ENCODE measurements at places on chromosomes 16 and 17.

DNA sequence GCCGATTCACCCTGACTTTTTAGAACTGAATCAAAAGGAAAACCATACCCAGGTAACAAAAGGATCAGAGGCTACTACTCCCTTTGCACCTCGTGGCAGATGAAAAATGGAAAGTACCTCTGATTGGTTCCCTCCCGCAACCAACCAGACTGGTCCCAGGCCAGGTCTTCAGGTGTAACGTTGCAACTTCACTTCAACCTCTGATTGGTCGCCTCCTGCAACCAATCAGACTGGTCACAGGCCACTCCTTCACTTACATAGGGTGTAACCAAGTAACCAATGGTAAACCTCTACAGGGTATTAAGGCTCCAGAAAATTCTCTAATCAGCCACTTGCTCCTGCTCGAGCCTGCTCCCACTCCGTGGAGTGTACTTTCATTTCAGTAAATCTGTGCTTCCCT is 89.4 kb downstream of the ADCY9 start:
- DNase-seq, result no peak

- DNase-seq, result no peak
Measured at GRCh38 chr17:22600644-22601298, 908.4 kb downstream of the KCNJ18 start.

DNA sequence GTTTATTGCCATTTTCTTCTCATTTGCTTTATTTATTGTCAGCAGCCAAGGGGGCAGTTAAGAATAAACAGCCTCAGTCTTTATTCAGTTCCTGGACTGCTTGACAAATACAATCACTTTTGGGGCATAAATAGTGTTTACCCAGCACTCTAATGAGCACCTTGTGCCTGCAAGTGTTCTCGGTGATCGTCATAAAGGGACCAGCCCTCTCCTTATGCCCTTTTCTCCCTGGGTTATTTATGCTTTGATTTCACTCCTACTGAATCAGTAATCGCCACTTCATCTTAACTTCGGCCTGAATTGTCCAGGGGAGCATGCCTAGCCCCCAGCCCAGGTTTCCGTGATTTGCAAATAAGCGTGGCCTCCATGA is 55.7 kb upstream of the CACNG5 start:
- DNase-seq, result no peak

DNA sequence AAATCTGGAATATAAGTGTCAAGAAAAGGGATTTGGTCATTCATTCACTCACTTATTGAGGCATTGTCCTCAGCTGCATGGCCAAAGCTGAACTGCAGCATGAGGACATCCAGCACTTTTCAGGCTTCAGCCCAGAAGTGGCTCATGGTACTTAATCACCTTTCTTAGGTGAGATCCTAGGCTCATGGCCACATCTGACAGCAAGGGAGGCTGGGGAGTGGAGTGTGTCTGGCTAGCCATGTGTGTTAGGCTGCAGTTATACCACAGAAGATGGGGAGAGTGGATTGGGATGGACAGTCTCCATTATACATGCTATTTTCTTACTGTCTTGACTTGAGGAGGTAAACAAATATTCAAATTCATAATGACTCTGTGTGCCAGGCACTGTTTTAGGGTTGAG is 68.8 kb downstream of the SHISA6 start:
- no peak for DNase-seq

DNA sequence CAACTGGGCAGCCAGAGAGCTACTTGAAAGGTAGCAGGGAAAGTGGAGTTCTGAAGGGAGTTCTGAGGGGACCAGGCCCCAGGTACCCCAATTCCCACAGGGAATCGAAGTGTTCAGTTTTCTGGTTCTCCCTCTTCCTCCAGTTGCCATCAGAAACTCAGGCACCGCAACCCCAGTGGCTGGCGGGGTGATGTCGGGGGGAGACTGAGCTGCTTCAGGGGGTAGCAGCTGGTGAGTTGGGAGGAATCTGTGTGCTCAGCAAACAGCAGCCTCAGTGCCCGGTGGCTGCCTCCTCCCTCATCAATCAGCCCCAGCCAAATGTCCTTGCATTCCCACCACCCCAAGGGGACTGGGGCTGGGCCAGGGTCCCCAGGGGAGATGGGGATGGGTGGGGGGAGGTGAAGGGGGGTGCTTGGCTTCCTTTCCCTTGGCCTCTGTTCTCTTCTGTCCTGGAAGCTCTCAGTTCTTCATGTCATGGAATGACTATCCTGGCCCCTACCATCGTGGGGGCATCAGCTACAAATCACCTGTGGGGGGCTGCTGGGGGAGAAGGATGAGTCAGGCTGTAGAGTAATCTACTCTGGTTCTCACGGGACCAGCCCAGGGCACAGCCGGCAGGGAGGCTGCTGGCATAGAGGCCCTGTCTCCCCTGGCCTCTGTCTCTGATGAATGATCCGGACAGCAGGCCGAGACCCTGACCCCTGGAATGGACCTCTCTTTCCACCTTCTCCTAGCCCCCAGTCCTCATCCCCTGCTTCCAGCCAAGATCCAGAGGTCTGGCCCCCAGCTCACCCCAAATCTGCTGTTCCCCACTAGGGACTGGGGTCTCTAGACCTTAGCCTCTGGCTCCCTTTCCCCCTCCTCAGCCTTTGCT is 2.6 kb upstream of the DNAH2 start:
- no peak for DNase-seq

DNA sequence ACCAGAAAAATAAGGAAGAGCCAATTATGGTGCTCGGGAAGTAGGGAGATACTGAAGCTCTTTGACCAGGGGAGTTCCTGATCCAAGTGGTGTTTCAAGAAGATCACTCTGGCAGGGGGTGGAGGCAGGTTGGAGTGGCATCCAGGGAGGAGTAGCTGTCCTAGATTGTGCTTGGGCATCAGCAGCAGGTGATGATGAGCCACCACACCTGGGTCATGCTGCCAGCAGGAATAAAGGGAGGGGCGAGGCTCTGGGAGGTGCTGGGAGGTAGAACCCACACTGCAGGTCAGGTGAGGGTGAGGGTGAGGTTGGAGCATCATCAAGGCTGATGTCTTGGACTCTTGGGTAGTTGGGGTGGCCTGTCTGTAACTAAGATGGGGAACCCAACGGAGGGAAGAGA is 35.4 kb upstream of the ADGRG1 start:
- DNase-seq, result no peak

GRCh38 chr17:7213895-7214299 is 5.7 kb downstream of the DLG4 start:
- no peak for DNase-seq

Data from stimulated activated CD4-positive, alpha-beta T cell treated with anti-CD3 and anti-CD28 coated beads, TNF-alpha, amount 100 ng/mL, for 24 hours (primary cell).